ENCODE measurements at places on chromosomes 2 and 18.

- DNase-seq, result no peak
Measured at GRCh38 chr2:121898483-121898882, 143.0 kb downstream of the TSN start.

- no peak for DNase-seq
Measured at GRCh38 chr2:136029149-136029548, 43.7 kb upstream of the DARS1 start.

DNA sequence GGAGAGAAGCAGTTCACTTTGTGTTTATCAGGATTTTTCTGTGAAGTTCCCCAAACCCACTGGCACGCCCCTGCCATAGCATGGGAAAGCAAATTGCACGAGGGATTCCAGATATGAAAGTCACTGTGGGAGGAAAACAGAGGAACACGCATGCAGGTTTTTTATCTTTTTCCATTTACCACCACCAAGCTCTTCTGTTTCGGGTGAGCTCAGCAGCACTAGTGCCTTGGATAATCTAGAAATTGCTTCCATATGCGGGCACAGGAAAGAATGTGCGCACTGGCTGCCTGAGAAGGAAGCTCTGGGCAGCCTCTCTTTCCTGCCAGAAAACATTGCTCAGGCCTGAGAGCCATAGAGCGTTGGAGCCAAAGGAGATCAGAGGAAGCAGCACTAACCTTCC, 65.9 kb upstream of the WIPF1 start:
- no peak for DNase-seq

DNA sequence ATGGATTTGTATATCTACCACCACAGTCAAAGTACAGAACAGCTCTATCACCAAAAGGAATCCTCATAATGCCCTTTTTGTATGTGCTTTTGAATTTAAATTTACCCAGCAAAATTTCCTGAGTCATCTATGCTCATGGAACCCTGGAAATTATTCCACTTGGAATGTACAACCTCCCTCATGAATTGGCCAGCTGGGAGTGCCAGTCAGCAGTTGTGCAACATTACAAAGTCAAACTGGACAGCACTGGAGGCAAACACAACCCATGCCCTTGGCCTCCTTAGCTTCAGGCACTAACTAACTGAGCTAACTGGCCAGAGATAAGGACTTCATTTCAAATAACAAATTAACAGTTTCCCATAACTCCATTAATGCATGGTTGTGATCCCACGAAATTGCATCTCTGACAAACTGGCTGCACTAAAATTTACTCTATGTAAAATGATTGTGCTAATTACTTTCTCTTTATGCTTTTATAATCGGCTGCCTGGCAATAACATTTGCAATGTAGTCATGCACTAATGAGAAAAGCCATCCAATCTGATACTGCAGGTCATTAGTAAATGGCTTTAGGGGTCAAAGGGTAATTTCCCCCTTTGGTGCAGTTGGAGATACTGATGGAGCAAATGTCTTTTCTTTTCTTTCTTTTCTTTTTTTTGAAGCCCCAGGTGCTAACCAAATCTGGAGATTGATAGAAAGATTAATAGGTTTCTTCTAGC, 270.5 kb downstream of the ACTR3 start:
- no peak for DNase-seq

GRCh38 chr18:13126966-13127598, 91.5 kb upstream of the LDLRAD4 start:
- no peak for DNase-seq

DNA sequence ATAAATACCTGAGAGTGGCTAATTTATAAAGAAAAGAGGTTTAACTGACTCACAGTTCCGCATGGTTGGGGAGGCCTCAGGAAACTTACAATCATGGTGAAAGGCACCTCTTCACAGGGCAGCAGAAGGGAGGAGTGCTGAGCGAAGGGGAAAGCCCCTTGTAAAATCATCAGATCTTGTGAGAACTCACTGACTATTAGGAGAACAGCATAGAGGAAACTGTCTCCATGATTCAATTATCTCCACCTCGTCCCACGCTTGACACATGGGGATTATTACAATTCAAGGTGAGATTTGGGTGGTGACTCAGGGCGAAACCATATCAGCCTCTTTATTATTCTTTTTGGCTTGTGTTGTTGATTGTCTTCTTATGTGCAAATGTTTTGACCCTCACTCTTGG, 76.2 kb downstream of the WDR7 start:
- DNase-seq, result no peak

- DNase-seq, result no peak
Measured at GRCh38 chr2:7835151-7835550, 846.7 kb upstream of the ID2 start.

DNA sequence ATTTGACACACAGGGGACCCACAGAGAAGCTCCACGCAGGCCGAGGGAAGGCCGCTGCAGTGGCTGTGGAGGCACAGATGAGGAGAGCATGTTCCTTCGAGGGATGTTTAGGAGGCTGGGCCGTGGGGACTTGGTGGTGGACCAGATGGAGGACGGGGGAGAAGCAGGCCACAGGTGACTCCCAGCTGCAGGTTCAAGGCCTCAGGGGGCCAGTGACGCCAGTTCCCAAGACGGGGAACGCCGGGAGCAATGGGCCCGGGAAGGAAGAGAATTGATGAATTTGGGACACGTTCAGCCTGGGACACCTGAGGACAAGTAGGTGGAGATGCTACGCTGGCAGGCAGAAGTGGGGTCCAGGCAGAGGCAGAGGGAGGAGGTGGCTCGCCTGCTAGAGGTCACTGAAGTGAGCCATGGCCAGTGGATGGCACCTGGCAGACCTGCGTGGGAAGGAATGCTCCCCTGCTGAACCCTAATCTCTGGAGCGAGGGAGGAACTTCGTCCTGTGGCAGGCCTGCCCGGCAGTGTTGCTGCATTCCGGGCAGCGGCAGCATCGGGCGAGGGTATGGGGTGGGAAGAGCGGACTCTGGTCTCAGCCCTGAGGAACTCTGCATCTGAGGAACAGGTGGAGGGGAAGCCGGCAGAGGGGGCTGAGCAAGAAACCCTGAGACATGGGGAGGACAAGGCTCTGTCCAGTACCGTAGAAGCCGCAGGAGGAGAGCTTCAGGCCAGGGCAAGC, 25.2 kb upstream of the HPCAL1 start:
- no peak for DNase-seq

DNA sequence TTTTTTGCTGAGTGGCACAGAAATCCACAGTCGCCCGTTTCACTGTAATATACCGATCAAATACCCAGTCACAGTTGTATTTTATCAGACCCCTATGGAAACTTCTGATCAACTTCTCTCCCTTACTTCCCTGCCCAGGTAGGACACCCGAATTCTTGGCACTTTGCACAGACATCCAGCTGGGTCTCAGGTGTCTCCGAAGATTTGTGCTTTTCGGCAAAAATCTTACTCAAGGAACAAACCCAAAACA, 596 bp downstream of the MREG start:
- DNase-seq, result no peak

DNA sequence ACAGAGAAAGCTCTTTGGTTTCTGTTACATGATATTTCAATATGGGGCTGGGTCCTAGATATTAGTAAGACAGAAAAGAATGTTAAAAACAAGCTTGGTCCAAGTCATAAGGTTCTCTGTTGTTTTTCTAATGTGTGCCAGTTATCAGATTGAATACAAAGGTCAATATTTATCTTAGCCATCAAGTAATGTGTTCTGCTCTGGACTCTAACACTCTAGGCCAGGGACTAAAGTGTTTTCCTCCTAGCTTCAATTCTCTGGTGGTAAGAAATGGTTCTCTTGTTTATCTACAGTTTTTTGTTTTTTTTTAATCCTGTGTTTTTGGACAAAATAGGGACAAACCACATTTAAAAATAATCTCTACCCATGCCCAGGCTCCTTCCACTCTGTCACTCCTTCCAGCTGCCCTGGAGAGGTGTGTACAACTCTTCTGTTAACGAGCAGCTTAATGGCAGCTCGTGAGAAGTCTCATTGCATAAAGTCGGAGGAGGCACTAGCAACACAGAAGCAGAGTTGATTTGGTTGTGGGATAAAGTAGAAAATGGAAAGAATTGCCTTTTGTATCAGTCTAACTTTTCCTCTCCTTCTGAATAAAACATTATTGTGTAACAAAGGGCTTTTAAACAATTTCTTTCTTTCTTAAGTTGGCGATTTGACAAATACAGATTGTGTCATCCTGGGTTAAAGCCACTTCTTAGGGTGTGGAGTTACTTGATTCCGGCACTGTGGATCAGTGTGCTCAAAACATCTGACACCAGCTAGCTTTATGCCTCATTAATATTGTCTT, 8.0 kb upstream of the SESTD1 start:
- no peak for DNase-seq

DNA sequence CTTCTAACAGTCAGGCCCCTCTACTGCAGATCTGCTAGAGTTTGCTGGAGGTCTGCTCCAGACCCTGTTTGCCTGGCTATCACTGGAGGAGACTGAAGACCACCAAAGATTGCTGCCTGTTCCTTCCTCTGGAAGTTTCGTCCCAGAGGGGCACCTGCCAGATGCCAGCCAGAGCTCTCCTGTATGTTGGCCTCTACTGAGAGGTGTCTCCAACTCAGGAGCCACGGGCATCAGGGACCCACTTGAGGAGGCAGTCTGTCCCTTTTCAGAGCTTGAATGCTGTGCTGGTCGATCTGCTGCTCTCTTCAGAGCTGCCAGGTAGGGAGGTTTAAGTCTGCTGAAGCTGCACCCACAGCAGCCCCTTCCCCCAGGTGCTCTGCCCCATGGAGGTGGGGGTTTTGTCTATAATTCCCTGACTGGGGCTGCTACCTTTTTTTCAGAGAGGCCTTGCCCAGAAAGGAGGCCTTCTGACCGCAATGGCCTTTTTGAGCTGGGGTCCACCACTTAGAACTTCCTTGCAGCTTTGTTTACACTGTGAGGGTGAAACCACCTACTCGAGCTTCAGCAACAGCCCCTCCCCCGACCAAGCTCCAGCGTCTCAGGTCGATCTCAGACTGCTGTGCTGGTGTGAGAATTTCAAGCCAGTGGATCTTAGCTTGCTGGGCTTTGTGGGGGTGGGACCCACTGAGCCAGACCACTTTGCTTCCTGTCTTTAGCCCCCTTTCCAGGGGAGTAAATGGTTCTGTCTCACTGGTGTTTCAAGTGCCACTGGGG, 566.0 kb downstream of the NR4A2 start:
- DNase-seq, result no peak

DNA sequence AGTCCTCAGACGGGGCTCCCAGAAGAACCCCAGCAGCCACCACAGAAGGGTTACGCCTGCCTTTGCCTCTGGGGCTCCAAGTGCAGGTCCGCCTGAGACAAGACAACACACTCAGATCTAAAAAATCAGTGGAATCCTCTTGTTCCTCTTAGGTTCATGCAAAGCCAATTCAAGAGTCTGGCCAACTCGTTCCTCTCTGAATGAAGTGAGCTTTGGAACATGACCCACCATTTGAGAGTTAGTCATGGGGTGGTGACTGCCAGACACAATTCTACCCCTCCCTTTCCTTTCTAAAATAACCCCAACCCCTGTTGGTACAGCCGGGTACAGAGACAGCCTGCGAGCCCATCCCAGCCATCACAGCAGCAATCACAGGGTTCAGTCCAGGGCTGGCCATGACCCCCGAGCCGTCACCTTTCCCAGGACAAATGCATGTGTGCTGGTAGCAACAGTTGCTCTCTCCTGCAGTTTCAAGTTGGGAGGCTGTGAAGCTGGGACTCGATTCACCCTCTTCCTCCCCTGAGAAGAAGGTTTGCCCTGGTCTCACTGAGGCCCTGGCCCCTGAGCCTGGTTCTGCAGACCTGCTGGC, 183.1 kb upstream of the SH3BP4 start:
- no peak for DNase-seq
